H1 (cell line): ENCODE measurements at places on chromosomes 5 and 9.
A peak's percentile ranks its signal among the peaks of the same experiment; 100 is the strongest.

GRCh38 chr9:121699571-121700164 is 48.2 kb downstream of the DAB2IP start:
- peaks cover 13% of the 10 kb centered on the region for H3K4me1 ChIP-seq
- H3K36me3 ChIP-seq, result no peaks in the 10 kb centered on the region
- no peaks in the 10 kb centered on the region for H3K27me3 ChIP-seq
- no peak for DNase-seq

- DNase-seq, result no peak
- no peak overlapping the region for H3K27ac ChIP-seq
- H3K4me3 ChIP-seq, result no peak overlapping the region
- H3K27me3 ChIP-seq, result no peaks in the 10 kb centered on the region
These were observed 10.9 kb downstream of the SEMA5A start for GRCh38 chr5:9534881-9535517.

DNA sequence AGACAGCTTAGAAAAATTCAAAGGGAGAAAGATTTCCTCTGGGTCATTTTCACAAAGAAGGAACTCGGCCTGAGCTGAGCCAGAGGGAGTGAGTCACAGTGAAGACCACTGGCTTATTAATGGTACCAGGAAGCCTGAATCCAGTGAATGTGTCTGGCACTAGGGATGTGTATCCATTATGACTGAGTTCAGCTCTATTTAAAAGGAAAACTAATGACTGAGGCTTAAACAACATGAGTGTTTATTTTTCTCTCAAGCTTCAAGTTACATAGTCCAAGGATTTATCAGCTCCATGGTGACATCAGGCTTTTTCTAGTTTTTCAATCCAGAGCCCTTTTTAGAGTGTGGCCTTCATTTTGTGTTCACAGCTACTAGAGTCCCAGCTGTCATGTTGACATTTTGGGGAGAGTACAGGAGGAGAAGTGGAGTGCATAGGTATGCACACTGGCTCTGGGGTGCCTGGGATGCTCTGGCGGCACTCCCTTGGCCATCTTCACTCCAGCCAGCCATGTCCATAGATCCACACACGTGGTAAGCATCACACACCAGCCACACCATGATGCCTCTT is 159.5 kb upstream of the ERCC6L2 start:
- H3K4me3 ChIP-seq, result no peak overlapping the region
- no peaks in the 10 kb centered on the region for H3K4me1 ChIP-seq
- no peaks in the 10 kb centered on the region for H3K27me3 ChIP-seq
- no peaks in the 10 kb centered on the region for H3K36me3 ChIP-seq
- H3K27ac ChIP-seq, result no peak overlapping the region
- DNase-seq, result no peak

- H3K4me3 ChIP-seq, result no peak overlapping the region
- H3K4me1 ChIP-seq, result no peaks in the 10 kb centered on the region
- H3K27ac ChIP-seq, result no peak overlapping the region
- H3K36me3 ChIP-seq, result no peaks in the 10 kb centered on the region
These were observed 69.0 kb downstream of the ADAMTSL1 start for GRCh38 chr9:18542837-18543405.

- no peak overlapping the region for H3K27ac ChIP-seq
- no peaks in the 10 kb centered on the region for H3K36me3 ChIP-seq
- no peak for DNase-seq
- no peaks in the 10 kb centered on the region for H3K27me3 ChIP-seq
These were observed 114.9 kb upstream of the PRLR start for GRCh38 chr5:35345222-35345621.

DNA sequence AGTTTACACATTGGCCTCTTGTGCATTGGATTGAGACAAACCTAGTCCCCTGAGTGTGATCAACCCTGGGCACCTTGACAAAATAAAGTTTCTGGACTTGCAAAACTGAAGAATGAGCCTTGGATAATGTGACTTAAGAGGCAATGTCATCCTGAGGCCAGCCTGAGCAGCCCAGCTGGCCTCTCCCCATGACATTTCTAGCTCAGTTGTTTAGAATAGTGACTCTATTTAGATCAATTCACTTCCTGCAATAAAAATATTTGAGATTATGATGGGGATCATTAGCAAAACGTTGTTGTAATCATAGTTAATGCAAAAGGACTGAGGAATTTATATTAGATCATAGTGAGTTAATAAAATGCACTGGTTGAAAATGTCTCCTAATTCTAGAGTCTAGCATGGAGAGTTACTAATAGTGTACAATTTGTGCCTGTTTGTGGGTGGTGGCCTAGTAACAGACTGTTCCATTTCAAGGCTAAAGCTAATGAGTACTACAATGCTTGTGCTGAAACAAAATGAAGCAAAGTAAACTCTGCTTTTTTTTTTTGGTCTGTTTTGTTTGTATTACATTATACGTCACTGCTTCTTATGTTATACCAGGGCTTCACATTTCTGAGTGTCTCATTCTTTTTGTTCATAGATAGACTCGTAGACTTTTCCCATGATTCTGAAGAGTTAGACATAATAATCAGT is 10.9 kb upstream of the RHOBTB3 start:
- no peak overlapping the region for H3K4me3 ChIP-seq
- H3K27me3 ChIP-seq, result no peaks in the 10 kb centered on the region

DNA sequence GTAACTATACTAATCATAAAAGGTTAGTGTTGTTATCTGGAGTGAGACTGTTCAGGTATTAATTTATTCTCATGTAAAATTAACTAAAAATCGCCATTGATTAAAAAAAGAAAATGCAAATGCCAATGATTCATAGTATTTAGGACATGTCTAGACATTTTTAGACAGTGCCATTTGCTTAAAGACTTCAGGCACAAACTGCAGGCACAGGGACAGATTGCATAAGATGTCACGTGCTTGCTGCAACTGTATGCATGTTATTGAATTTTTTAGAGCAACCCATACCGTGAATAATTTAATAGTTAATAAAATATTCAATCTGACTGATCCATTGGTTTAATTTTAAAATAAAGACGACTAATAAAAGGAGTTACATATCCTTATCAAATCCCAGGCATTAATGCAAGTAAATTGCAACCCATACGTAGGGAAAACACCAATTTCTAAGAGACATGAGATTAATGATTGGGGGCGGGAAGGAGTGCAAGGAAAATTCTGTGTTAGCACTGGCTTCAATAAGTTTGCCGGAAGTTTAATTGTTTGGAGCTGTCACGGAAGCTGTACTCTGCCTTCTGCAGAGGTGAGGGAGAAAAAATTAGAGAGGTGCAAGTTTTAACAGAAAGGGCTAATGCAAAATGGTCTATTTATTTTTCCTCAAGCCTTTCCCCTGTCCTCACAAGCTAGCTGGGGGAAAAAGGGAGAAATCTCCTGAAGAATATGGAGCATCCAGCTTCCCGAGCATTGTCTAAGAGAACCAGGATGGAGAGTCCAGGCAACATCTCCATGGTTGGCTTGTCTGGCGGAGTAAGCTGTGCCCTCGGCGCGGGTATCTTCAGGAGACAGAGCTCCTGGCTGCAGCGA is 2.9 kb downstream of the EDIL3 start:
- no peaks in the 10 kb centered on the region for H3K4me1 ChIP-seq
- H3K36me3 ChIP-seq, result no peaks in the 10 kb centered on the region
- no peak overlapping the region for H3K27ac ChIP-seq

DNA sequence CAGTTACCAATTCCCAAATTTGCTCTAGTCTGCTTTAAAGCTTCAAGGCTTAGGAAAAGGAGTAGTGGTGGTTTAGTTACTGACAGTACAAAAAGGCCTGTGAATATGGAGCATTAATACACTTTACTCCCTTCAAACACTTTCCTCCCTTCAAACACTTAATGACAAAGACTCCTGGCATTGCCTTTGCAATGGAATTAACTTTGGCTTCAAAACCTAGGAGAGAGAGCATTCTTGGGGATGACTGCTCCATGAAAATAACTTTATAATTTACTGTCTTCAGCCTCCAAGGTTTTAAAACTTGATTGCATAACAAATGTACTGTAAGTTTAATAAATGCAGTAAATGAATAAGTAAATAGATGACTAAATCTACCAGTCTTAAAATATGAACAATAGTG is 185.6 kb downstream of the TRPM3 start:
- no peak for DNase-seq
- no peaks in the 10 kb centered on the region for H3K27me3 ChIP-seq
- no peaks in the 10 kb centered on the region for H3K36me3 ChIP-seq
- no peaks in the 10 kb centered on the region for H3K4me1 ChIP-seq
- H3K27ac ChIP-seq, result no peak overlapping the region

GRCh38 chr5:149345892-149346222 is 558 bp downstream of the GRPEL2 start:
- H3K36me3 ChIP-seq, result peaks cover 24% of the 10 kb centered on the region
- H3K27me3 ChIP-seq, result no peaks in the 10 kb centered on the region
- DNase-seq, result no peak
- H3K4me3 ChIP-seq, result peak overlapping the region; percentile 99

- no peak overlapping the region for H3K4me3 ChIP-seq
- no peaks in the 10 kb centered on the region for H3K4me1 ChIP-seq
- H3K27me3 ChIP-seq, result no peaks in the 10 kb centered on the region
- H3K27ac ChIP-seq, result no peak overlapping the region
- no peak for DNase-seq
These were observed 142.2 kb downstream of the FGF10 start for GRCh38 chr5:44246986-44247385.

- no peak for DNase-seq
- H3K36me3 ChIP-seq, result no peaks in the 10 kb centered on the region
- H3K27me3 ChIP-seq, result no peaks in the 10 kb centered on the region
- no peaks in the 10 kb centered on the region for H3K4me1 ChIP-seq
- no peak overlapping the region for H3K4me3 ChIP-seq
These were observed 84.2 kb upstream of the PCSK1 start for GRCh38 chr5:96517295-96517694.

GRCh38 chr5:2169850-2170760 is 287.4 kb upstream of the IRX4 start:
- H3K4me1 ChIP-seq, result peaks cover 2% of the 10 kb centered on the region
- no peak overlapping the region for H3K27ac ChIP-seq
- H3K27me3 ChIP-seq, result no peaks in the 10 kb centered on the region
- H3K36me3 ChIP-seq, result no peaks in the 10 kb centered on the region
- no peak overlapping the region for H3K4me3 ChIP-seq
- no peak for DNase-seq

DNA sequence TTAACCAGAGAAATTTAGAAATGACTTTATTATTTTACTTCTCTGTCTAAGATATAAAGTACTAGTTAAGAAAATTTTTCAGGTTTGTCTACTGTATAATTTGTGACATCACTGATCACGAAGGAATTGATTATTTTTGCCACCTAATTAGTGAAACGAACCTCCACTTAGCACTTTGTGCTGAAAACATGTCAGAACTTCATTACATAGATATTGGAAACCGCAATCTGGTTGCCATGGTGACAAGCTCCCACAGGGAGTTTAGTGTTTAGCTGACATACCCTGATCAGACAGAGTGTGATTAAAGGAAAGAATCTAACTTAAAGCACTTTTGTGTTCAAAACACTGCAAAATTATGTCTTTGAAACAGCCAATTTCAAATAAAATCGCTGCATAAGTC is 668.4 kb upstream of the CCNG1 start:
- H3K27me3 ChIP-seq, result no peaks in the 10 kb centered on the region
- H3K4me3 ChIP-seq, result no peak overlapping the region
- H3K4me1 ChIP-seq, result no peaks in the 10 kb centered on the region
- no peak overlapping the region for H3K27ac ChIP-seq
- no peaks in the 10 kb centered on the region for H3K36me3 ChIP-seq

DNA sequence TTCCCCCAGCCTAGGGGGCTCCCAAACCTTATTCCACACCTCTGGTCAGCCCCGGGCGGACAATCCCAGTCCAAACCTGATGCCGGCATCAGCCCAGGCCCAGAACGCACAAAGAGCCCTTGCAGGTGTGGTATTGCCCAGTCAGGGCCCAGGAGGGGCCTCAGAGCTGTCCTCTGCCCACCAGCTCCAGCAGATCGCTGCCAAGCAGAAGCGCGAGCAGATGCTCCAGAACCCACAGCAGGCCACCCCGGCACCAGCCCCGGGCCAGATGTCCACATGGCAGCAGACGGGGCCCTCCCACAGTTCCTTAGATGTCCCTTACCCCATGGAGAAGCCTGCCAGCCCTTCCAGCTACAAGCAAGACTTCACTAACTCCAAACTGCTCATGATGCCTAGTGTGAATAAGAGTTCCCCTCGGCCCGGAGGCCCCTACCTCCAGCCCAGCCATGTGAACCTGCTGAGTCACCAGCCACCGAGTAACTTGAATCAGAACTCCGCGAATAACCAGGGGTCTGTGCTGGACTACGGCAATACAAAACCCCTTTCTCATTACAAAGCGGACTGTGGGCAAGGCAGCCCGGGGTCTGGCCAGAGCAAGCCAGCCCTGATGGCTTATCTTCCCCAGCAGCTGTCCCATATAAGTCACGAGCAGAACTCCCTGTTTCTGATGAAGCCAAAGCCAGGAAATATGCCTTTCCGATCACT is 27.6 kb upstream of the LTC4S start:
- H3K4me1 ChIP-seq, result peaks cover 3% of the 10 kb centered on the region
- DNase-seq, result no peak
- no peak overlapping the region for H3K27ac ChIP-seq
- H3K36me3 ChIP-seq, result peaks cover 19% of the 10 kb centered on the region
- H3K27me3 ChIP-seq, result no peaks in the 10 kb centered on the region
- H3K4me3 ChIP-seq, result no peak overlapping the region

DNA sequence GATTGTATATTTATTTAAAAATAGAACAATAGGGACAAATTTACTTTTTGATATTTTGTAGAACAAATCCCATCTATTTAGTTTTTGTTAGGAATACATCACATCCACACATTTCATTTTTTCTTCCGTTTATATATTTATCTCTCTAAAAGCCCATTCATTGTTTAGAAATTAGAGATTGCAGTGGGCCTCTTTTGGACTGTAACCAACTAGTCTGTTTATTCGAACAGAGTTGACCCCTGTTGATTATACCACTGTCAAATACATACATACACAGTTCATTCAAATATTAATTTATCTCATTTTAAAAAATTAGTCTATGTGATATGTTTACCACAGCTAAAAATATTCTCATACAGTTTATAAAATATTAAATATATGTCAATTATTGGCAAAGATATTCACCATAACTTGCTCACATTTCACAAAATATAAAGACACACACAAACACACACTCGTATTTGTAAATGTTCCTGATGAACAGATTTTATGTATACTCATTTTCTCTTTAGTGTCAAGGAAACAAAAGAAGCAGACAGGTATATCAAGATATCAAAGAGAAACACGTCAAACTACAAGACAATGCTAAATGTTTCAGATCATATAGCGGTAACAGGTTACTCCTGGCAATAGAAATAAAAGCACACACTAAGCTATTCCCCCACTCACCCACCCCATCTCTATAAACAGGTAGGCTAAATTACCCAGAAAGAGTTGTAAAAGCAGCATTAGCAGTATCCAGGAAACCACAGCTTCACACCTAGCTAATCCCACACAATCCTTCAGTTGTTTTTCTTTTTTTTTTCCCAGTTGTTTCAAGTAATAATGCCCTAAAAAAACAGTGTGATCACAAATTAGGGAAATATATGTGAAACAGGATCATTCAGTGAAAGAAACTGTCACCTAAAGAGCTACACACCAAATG is 283.9 kb downstream of the ADAMTS6 start:
- no peaks in the 10 kb centered on the region for H3K27me3 ChIP-seq
- H3K4me3 ChIP-seq, result no peak overlapping the region
- no peak overlapping the region for H3K27ac ChIP-seq
- H3K4me1 ChIP-seq, result no peaks in the 10 kb centered on the region
- no peak for DNase-seq

GRCh38 chr5:62701036-62701435 is 122.4 kb downstream of the LRRC70 start:
- H3K4me1 ChIP-seq, result no peaks in the 10 kb centered on the region
- no peaks in the 10 kb centered on the region for H3K27me3 ChIP-seq
- no peak overlapping the region for H3K4me3 ChIP-seq
- no peaks in the 10 kb centered on the region for H3K36me3 ChIP-seq
- no peak overlapping the region for H3K27ac ChIP-seq
